ENCODE measurements at places on chromosomes 12 and 14.

DNA sequence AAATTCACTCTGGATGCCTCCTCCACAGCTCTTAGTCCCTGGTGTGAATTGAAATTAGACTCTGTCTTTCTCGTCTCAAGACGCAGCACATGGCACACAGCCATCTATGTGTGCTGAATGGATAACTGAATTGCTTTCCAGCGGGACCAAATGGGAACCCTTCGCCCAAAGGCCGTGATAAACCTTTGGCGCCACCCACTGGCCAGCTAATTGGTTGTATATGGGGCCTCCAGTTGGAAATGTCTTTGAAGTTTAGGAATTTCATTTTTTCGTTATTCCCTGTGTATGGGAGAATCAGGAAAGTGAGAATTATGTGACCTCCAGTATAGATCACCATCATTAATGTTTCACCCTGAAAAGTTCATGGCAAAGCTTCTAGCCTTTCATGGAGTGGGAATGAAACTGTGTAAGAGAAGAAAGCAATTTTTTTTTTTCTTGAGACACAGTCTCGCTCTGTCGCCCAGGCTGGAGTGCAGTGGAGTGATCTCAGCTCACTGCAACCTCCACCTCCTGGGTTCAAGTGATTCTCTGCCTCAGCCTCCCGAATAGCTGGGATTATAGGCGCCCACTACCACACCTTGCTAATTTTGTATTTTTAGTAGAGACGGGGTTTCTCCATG is 9.8 kb upstream of the HSP90AA1 start:
- no peak for DNase-seq

- no peak for DNase-seq
Observed at GRCh38 chr12:52871291-52872039, 22.7 kb upstream of the KRT78 start.

- DNase-seq = no peak
Observed at GRCh38 chr12:128513831-128514230, 246.9 kb downstream of the TMEM132C start.

GRCh38 chr14:68695856-68696255 is 97.0 kb downstream of the ZFP36L1 start:
- no peak for DNase-seq

DNA sequence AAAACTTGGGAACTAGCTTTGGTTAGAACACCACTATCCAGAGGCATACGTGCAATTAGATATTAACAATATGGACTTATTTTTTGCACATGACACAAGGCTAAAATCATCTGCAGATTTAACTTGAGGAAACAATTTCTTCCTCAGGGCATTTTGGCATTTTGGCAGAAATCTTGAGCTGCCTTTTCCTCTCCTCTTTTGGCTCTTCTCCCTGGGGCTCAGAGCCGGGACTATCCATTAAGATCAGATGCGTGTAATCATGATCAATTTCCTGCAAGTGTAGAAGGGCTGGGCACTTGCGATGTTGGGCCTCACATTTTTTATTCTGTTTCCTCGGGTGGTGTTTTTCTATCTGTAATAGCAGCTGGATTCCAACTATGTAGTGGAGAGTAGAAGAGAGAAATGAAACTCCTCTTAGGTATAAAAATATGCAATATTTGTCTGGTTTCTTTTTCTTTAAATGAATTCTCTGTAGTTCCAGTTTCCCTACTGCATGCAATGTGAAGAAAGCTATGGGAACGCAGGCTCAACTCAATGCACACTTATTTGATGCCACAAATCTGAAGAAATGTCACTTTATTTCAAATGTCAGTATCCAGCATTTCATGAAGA is 1010.8 kb downstream of the FLRT2 start:
- DNase-seq = no peak

DNA sequence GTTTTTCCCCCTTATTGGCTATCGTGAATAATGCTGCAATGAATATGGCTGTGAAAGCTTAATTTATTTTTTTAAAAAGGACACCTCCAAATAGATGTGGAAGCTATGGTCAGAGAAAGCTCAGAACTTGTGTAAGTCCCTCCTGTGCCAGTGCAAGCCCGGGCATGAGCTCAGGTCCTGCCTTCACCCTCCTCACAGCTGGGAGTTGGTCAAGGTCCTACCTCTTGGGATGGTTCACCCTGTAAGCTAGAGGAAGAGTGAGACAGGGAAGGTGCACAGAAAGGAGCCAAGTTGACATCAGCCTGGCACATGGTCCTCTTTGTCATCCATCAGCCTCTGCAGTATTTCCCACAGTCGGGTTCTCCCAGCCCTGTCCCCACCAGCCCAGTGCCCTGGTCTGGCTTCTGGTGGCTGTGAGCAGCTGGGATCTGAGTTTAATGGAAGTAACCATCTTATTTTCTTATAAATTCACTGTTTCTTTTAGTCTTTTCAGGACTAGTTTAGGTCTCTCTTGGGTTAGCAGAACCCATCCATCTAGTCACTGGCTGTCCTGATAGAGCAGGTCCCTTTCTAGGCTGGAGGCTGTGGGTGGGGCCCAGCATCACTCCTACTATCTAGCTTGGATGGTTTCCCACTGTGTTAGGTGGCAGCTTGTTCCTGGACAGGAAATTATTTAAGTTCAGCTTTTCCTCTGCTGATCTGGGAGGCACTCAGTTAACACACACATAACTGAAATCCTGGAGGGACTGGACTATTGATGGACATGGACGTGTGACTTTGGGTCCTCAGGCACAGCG is 11.8 kb upstream of the PLEKHG3 start:
- DNase-seq = no peak

GRCh38 chr12:123479442-123480180 is 21.7 kb downstream of the SNRNP35 start:
- no peak for DNase-seq

DNA sequence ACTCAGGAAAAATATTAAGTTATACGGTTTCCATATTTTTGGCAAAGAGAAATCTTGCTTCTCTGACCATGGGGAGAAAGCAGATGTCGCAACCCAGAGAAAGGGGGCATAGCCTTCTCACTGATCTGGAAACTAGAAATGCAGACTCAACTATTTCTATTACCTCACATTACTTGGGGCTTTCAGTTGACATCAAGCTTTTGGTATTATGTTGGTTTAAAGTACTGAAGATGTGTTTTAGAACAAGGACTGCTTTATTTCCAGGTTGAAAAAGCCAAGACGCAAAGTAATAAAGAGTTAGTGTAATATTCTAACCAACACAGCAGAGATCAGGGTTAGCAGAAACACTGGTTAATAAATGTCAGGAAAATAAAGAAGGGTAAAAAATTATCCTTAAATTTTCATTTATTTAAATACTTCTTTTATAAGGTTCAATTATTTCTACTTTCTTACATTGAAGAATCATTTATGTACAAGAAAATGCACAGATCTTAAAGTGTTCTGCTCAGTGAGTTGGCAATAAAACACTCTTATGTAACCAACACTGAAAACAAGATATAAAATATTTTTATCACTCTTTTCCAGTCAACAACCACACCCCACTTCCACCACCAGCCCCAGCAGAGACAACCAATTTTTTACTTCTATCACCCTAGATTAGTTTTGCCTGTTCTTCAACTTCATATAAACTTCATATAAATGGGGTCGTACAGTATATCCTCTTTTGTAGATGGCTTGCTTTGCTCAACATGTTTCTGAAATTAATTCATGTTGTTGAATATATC is 26.0 kb downstream of the DCP1B start:
- no peak for DNase-seq

DNA sequence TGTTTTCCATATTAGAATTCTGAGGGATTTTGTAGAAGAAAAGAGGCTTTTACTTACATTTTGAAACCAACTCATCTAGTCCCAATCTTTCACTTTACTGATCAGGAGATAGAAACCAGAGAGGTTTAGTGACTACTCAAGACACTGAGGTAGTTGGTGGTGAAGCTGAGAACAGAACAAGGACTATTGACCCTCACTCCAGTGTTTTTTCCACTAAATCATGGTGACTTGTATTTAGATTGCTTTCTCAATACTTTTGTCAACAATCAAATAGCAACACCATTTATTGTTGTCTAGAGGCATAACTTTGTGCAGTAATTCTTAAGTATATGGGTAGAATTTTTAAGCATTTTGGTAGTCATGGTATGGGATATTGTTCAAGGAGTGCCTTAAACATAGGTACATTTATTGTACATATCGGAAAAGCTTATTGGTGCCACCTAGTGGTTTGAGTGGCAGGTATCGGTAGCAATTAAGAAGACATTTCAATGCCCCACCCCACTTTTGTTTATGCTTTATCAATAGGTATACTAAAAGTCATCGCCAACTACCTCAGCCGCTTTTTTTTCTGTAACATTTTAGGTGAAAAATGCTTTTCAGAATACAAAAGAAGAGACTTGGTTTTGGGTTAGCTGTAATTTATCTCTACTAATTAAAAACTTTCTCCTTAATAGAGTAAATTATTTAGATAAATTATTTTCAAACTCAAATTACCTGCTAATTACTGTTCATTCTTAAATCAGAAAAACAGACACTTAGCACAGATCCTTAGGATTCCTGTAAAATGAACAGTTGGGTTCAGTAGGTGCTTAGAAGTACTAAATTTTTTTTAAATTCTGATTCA is 47.3 kb upstream of the PAWR start:
- no peak for DNase-seq

GRCh38 chr14:60276347-60276746 is 27.3 kb downstream of the PPM1A start:
- DNase-seq = no peak

DNA sequence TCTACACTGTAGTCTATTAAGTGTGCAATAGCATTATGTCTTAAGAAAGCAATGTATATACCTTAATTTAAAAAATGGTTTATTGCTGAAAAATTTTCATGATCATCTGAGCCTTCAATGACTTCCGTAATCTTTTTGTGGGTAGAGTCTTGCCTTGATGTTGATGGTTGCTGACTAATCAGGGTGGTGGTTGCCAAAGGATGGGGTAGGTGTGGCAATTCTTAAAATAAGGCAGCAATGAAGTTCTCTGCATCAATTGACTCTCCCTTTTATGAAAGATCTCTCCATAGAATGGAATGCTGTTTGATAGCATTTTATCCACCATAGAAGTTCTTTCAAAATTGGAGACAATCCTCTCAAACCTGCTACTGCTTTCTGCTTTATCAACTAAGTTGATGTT is 41.1 kb downstream of the BBS10 start:
- DNase-seq = no peak

Data from stimulated activated CD8-positive, alpha-beta memory T cell treated with anti-CD3 and anti-CD28 coated beads, Interleukin-7, amount 100 ng/mL, for 24 hours (primary cell).